NCI-H1092 treated with DMSO at 0.1 percent for 48 hours (cell line): ENCODE measurements at places on chromosomes 7 and 10.

DNA sequence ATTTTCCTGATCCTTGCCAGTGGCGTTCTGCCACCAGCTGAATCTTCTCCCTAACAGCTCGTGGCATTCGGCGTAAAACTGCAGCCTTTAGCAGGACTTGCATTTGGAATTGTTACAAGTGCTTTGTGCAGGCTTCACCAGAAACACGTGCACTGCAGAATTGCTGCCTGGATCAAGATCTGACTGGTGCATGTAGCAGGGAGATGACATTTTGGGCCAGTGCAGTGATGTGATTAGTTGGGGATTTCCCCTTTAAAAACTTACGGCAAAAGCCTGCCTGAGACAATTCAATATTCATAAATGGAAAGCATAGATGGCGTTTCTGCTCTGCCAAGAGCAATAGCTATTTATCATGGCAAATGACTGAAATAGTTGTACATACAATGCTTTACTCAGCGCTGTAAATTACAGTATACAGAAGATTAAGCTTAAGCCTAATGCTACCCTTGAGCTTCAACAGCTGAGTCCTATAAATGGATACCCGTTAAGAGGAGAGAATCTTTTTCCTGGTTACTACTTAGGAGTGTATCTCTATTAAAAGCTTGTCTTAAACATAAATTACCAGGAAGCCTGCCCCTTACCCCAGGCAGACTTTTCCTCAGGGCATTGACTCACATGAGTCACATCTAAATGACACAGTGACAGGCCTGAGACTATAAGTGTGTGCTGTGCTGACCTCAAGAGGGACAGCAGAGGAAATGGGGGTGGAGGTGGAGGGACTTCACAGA is 106.3 kb downstream of the ATXN7L1 start:
- no peak for DNase-seq

DNA sequence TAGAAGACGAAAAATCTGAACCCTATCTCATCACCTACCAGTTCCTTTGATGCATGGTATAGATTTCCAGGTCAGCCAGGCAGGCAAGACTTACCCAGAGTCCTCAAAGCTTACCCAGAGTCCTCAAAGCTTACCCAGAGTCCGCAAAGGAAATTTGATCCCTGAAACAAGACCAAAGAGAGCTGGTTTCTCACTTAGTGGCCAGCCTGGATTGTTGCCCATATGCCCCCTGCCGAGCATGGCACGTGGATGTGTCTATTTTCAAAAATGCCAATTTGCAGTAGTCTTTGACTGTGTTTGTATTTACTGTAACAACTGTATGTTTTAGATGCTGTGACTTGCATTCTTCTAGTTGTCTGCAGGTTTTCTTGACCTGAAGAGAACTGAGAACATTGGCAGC is 120.2 kb upstream of the STARD3NL start:
- DNase-seq: no peak

- no peak for DNase-seq
Observed at GRCh38 chr7:78111386-78111785, 312.8 kb downstream of the PHTF2 start.

DNA sequence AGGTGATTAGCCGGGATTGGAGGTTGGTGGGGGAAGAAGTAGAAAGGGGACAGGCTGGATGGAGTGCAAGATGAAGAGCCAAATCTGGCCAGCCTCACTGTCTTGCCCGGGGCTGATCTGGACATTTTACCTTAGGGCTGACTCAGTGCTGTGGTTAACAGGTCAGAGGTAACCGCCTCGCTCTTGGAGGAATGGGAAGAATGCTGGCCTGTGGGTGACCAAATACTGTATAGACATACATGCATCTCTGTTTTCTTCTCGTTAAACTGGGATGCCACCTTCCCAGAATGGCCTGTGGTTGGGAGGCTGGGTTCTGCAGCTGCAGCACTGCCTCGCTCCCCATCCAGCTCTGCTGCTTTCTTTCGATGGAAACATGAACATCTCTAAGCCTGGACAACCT is 120.0 kb downstream of the SEC23IP start:
- DNase-seq: no peak

DNA sequence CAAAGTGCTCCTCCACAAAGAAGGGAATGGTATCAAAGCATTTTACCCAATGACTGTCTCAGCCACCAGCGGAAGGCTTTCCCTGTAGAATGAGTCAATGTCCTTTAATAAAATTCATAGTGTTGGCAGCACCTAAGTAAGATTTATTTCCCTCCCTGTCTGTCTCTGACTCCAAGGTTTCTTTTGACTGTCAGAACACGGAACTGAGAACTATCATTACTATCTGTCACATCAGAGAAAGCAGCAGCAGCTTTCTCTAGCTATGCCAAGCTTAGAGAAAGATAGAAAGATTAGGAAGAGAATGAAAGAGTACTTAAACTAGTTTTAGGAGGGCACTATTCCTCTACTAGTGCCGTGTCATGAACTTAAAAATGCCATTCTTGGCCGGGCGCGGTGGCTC is 400.1 kb downstream of the SORCS1 start:
- DNase-seq: no peak

DNA sequence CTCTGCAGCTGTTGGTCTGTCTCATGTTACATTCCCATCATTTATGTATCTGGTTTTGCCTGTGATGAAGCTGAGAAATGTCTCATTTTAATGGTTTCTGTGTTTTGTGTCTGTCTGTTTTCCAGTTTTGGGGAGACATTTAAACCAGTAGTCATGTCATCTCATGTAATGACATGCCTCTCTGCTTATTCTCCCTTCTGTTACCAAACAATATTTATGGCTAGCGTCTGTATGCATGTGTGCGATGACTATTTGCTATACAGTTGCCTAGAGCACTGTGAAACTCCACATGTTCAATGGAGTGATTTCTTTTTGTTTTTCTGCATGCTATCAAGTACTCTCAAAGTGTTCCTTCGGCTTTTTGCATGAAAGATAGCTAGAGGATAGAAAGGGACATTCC is 132.0 kb downstream of the ST7 start:
- no peak for DNase-seq

- no peak for DNase-seq
Observed at GRCh38 chr10:63720676-63721075, 199.5 kb downstream of the REEP3 start.

DNA sequence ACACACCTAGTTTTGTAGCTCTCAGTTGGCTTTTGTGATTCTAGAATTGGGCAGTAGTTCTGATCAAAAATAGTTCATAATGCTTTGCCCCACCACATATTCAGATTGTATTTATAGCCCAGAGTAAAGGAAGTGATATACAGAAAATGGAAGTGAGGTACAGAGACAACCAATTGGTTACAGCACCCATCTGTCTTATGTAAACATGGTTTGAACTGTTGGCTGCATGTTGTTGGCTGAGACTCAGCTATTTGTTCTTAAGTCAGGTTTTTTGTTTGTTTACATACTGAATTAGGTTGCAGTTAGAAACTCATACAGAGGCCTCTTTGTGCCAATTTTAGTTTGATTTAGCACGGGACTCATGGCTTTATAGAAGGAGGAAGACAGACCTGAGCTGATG is 158.9 kb upstream of the GPR26 start:
- peak; percentile 3 for DNase-seq

DNA sequence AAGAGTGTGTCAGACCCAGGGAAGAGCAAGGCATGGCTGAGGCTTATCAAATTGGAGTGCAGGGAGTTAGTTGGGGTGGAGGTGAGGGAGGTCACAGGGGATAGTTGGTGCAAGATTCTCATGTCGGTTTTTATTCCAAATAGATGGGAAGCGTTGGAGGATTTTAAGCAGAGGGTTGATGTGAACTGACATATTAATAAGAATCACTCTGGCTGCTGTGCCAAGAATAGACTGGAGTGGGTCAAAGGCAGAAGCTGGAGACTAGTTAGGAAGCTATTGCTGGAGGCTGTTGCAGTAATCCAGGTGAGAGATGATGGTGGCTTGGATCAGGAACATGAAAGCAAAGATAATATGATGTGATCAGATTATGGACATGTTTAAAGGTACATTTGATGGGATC is 36.5 kb downstream of the LRRC18 start:
- DNase-seq: no peak

GRCh38 chr10:12631787-12632562 is 282.6 kb downstream of the CAMK1D start:
- peak; percentile 70 for DNase-seq

DNA sequence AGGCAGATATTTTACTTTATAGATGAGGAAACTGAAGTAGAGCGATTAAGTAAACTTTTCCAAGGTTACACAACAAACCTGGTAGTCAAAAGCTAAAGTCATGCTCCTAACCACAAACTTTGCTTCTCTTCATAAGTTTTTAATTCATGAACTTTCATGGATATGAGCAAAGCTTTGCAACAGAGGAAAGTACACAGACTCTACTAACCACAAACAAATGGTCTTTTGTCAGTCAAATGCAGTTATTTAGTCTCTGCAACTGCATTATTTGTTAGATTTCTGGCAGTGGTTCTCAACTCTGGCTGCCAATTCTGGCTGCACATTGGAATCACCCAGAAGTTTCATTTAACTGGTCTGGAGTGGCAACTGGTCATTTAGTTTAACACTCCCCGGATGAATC is 140.6 kb upstream of the TMEM168 start:
- no peak for DNase-seq

DNA sequence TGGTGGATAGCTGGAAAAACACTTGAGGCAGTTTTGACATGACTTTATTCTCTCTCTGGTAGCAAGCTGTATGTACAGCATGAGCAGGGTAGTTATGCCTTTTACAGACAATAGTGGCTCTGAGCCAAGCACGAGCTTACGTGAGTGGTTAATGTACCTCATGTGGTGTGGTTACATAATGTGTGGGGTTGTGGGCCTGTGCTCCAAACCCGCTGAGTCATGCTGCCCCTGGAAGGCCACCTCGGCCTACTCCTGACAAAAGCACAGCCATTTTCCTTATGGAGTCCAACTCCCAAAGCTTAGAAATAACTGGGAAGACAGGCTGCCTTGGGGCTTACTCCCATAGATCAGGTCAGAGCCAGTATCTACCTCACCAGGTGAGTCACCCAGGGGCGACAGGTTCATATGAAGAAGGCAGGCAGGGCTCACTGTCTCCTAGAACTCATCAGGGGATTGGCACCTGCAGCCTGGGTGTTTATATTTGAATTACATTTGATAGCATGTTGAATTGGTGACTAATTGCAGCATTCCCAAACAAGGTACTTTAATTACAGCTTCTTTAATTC is 404.5 kb downstream of the ADRA2A start:
- DNase-seq: no peak

GRCh38 chr10:113459626-113460280 is 93.1 kb upstream of the HABP2 start:
- no peak for DNase-seq

DNA sequence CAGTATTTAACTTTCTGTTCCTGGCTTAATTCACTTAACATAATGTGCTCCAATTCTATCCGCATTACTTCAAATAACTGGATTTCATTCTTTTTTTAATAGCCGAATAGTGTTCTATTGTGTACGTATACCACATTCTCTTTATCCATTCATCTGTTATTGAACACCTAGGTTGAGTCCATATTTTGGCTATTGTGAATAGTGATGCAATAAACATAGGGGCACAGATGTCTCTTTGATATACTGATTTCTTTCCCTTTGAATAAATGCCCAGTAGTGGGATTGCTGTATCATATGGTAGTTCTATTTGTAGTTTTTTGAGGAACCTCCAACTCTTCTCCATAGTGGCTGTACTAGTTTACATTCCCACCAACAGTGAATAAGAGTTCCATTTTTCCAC is 25.5 kb upstream of the TSPAN33 start:
- DNase-seq: no peak
